Astrocyte (in vitro differentiated cells and primary cell): ENCODE measurements at places on chromosomes 7 and 10. TPM values are rescaled to one million over a fixed set of nuclear protein-coding genes. Genes with fewer than 3 reads are reported as not detected.
A peak's percentile ranks its signal among the peaks of the same experiment; 100 is the strongest.

The SPDYE17 gene
- not detected in 2 replicates for total RNA-seq

The TPK1 gene
- 2.2 and 2.7 TPM in 2 replicates for total RNA-seq

The VIPR2 gene
- 0.43 and 0.68 TPM in 2 replicates for total RNA-seq

The TAS2R41 gene
- not detected in 2 replicates for total RNA-seq

The OPN1SW gene
- total RNA-seq: not detected in 2 replicates

The CLRN3 gene
- not detected in 2 replicates for total RNA-seq

The LBX1 gene
- total RNA-seq: not detected in 2 replicates

The OTUD1 gene
- total RNA-seq: 5.5 and 6.3 TPM in 2 replicates

The ACBD7 gene
- 0.36 and 0.79 TPM in 2 replicates for total RNA-seq

The OR2A1 gene
- total RNA-seq: not detected in 2 replicates

The BMPER gene
- 2.1 and 4.4 TPM in 2 replicates for total RNA-seq

The ANLN gene
- 11.4 and 20.4 TPM in 2 replicates for total RNA-seq

The NEUROD6 gene
- total RNA-seq: not detected in 2 replicates

The PSAP gene
- total RNA-seq: 1,120 and 1,191 TPM in 2 replicates

The ZNF239 gene
- 5.3 and 5.7 TPM in 2 replicates for total RNA-seq

The ASZ1 gene
- not detected in 2 replicates for total RNA-seq

DNA sequence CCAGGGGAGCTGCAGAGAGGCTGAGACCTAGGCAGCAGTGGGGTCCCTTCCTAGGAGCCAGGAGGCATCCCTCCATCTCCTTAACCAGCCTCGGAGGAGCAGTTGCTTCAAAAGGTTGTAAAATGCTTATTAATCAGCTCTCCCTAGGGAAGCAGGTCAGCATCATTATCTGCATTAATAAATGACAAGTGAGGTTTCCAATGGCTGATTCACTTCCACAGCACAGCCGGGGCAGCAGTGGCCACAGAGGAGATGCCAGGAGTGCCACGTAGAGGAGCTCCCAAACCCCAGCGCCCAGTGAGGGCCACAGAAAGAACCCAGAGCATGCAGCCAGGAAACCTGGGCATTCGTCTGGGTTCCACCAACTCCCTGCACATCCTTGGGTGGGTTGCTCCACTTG lies 8.2 kb upstream of the NPFFR1 start:
- H3K4me3 ChIP-seq: no peak overlapping the region
- no peaks in the 10 kb centered on the region for H3K36me3 ChIP-seq
- peaks cover 13% of the 10 kb centered on the region for H3K4me1 ChIP-seq
- peak; percentile 40 for DNase-seq

GRCh38 chr10:118551535-118552100 lies 43.8 kb downstream of the PRLHR start:
- no peak for DNase-seq
- no peak overlapping the region for H3K4me3 ChIP-seq
- no peaks in the 10 kb centered on the region for H3K27me3 ChIP-seq

GRCh38 chr7:30168835-30169573 lies 34.2 kb downstream of the MTURN start:
- H3K36me3 ChIP-seq: no peaks in the 10 kb centered on the region
- H3K27ac ChIP-seq: peak overlapping the region; percentile 17
- peaks cover 24% of the 10 kb centered on the region for H3K4me1 ChIP-seq
- peaks cover 5% of the 10 kb centered on the region for H3K27me3 ChIP-seq
- no peak overlapping the region for H3K4me3 ChIP-seq
- peak; percentile 91 for DNase-seq

DNA sequence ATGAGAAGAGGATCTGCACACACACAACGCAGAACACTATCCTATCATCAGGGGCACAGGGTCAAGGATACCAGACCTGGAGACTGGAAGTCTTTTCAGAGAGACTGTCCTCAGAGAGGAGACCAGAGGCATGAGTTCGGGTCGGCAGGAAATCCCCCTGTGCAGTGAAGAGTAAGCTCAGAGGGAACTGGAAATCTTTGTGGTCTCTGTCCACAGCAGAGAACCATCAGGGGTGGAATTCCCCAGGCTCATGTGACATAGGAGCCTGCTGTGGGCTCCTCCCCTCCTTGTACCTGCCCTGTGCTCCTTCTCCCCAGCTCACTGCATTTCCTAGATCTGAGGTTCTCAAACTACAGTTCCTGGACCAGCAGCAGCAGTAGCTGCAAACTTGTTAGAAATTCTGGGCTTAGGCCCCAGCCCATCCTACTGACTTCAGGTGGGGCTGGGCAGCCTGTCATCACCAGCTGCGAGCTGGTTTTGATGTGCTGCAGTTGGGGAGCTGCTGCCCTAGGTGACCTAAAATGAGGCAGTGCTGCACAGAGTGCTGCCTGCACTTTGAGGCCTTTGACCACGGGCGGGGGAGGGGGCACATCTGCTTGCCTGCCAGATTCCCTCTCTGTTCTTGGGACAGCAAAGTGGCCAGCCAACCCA lies 2.4 kb downstream of the ZMIZ2 start:
- no peaks in the 10 kb centered on the region for H3K36me3 ChIP-seq
- H3K27ac ChIP-seq: no peak overlapping the region
- no peak for DNase-seq
- no peak overlapping the region for H3K4me3 ChIP-seq

- H3K36me3 ChIP-seq: no peaks in the 10 kb centered on the region
- no peak overlapping the region for H3K27ac ChIP-seq
- peak; percentile 22 for DNase-seq
- no peak overlapping the region for H3K4me3 ChIP-seq
- H3K27me3 ChIP-seq: no peaks in the 10 kb centered on the region
Observed at GRCh38 chr7:96127746-96128145, 194.2 kb downstream of the SLC25A13 start.

DNA sequence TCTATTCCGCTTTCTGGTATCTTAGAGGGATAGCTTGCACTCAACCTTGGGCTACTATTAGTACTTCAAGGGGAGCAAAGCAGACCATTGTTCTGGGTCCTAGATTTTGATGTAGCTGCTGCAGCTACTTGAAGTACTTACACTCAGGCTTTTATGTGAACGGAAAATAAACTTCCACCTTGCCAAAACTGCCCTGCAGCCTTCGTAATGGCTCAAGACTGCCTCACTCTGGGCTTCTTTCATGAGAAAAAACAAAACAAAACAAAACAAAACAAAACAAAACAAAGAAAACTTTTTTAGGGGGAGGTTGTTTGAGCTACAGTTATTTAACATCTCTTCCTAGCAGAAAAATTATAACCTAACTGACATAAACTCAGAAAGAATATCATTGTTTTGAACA lies 19.4 kb upstream of the EPHB6 start:
- no peaks in the 10 kb centered on the region for H3K36me3 ChIP-seq
- DNase-seq: no peak
- H3K27ac ChIP-seq: no peak overlapping the region
- no peak overlapping the region for H3K4me3 ChIP-seq

GRCh38 chr10:33623669-33624068 lies 289.2 kb upstream of the NRP1 start:
- H3K4me1 ChIP-seq: no peaks in the 10 kb centered on the region
- no peaks in the 10 kb centered on the region for H3K36me3 ChIP-seq
- H3K27me3 ChIP-seq: no peaks in the 10 kb centered on the region
- no peak for DNase-seq
- no peak overlapping the region for H3K4me3 ChIP-seq

DNA sequence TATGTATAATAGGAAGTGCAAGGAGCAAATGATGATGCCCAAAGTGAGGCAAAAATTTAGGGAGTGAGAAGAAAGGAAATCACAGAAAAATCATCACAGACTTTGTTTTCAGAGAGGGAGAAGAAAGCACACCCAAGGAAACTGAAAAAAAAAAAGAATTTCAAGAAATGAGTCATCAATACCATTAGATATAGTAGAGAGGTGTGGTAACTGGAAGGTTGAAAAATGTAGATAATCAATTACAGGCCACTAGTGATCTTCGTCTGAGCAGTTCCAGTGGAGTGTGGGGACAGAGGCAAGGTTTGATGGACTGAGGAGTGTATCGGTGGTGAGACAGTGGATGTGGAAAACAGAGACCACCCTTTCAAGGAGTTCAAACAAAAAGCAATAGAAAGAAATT lies 31.7 kb downstream of the ASB4 start:
- H3K4me3 ChIP-seq: no peak overlapping the region
- H3K4me1 ChIP-seq: no peaks in the 10 kb centered on the region
- H3K36me3 ChIP-seq: no peaks in the 10 kb centered on the region

- no peak overlapping the region for H3K4me3 ChIP-seq
- H3K36me3 ChIP-seq: no peaks in the 10 kb centered on the region
- H3K27ac ChIP-seq: no peak overlapping the region
Observed at GRCh38 chr10:110857265-110858171, 14.2 kb upstream of the PDCD4 start.

GRCh38 chr10:78928330-78928729 lies 140.4 kb upstream of the ZMIZ1 start:
- peaks cover 32% of the 10 kb centered on the region for H3K4me1 ChIP-seq
- H3K27me3 ChIP-seq: peaks cover 2% of the 10 kb centered on the region
- H3K27ac ChIP-seq: no peak overlapping the region
- H3K4me3 ChIP-seq: no peak overlapping the region

DNA sequence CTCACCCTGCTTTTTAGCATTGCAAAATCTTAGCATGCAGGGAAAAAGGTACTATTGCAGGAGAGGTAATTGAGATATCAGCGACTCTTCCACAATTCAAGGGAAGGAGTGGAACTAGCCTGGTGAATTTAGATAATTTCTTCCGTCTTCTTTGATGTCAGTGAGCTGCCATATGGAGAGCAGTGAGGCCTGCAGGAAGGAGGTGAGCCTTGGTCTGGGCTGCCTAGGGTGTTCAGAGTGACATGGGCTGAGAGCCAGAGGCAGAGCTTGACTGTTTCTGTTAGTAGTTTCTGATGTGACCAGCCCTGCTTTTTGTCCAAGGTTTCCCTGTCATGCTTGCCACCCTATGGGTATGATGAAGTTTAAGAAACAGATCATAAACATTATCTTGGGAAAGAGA lies 28.6 kb downstream of the KAT6B start:
- DNase-seq: no peak
- H3K27me3 ChIP-seq: no peaks in the 10 kb centered on the region
- H3K4me3 ChIP-seq: no peak overlapping the region
- no peaks in the 10 kb centered on the region for H3K4me1 ChIP-seq

GRCh38 chr7:43637114-43637806 lies 54.4 kb downstream of the STK17A start:
- no peaks in the 10 kb centered on the region for H3K27me3 ChIP-seq
- H3K27ac ChIP-seq: peak overlapping the region; percentile 48
- H3K4me1 ChIP-seq: peaks cover 46% of the 10 kb centered on the region
- DNase-seq: peak; percentile 63

GRCh38 chr10:115972426-115972825 lies 300.6 kb downstream of the GFRA1 start:
- H3K36me3 ChIP-seq: no peaks in the 10 kb centered on the region
- no peaks in the 10 kb centered on the region for H3K4me1 ChIP-seq
- no peak overlapping the region for H3K27ac ChIP-seq
- DNase-seq: no peak

- H3K27me3 ChIP-seq: no peaks in the 10 kb centered on the region
- no peak for DNase-seq
- H3K36me3 ChIP-seq: no peaks in the 10 kb centered on the region
Observed at GRCh38 chr7:103116991-103117390, 31.9 kb downstream of the NAPEPLD start.

- no peaks in the 10 kb centered on the region for H3K36me3 ChIP-seq
- no peak overlapping the region for H3K4me3 ChIP-seq
- H3K27ac ChIP-seq: no peak overlapping the region
- no peaks in the 10 kb centered on the region for H3K4me1 ChIP-seq
- no peaks in the 10 kb centered on the region for H3K27me3 ChIP-seq
Observed at GRCh38 chr10:20147684-20148083, 331.5 kb downstream of the PLXDC2 start.

- H3K4me1 ChIP-seq: no peaks in the 10 kb centered on the region
- no peaks in the 10 kb centered on the region for H3K27me3 ChIP-seq
- H3K27ac ChIP-seq: no peak overlapping the region
- no peak overlapping the region for H3K4me3 ChIP-seq
- DNase-seq: peak; percentile 14
Observed at GRCh38 chr7:87404674-87405073, 59.2 kb downstream of the CROT start.

- H3K27me3 ChIP-seq: no peaks in the 10 kb centered on the region
- peaks cover 5% of the 10 kb centered on the region for H3K36me3 ChIP-seq
Observed at GRCh38 chr7:130950741-130951140, 216.7 kb upstream of the KLF14 start.

GRCh38 chr7:153588586-153588985 lies 463.6 kb upstream of the DPP6 start:
- H3K36me3 ChIP-seq: no peaks in the 10 kb centered on the region
- no peaks in the 10 kb centered on the region for H3K4me1 ChIP-seq
- no peak for DNase-seq
- no peaks in the 10 kb centered on the region for H3K27me3 ChIP-seq
- no peak overlapping the region for H3K27ac ChIP-seq

DNA sequence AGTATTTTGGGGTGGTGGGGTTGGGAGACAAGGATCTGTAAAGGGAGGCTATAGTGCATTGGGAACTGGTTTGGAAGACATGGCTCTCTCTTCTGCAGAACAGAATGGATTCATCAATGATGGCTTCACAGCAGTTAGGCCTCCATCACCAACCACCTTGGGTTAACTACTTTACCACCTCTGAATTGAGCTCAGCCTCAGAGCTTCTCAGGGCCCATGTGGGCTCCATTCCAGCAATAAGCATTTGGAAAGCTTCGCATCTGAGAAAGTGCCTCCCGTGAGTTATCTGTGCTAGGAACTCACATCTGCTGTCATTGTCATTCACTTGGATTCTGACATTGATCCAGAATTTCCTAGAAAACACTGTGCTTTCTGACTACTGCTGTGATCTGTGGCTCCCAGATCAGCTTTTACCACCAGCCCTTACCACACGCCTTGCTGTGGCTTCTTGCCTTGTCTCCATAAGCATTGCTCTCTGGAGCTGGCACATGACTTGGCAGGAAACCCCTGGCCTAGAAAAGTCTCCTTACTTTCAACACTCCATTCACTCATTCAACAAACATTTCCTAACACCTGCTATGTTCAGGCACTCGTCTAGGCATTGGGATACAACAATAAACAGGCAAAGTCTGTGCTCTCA lies 70.7 kb upstream of the ADO start:
- H3K27ac ChIP-seq: no peak overlapping the region
- H3K4me3 ChIP-seq: no peak overlapping the region
- H3K4me1 ChIP-seq: peaks cover 23% of the 10 kb centered on the region
- peak; percentile 13 for DNase-seq
- H3K27me3 ChIP-seq: peaks cover 13% of the 10 kb centered on the region

GRCh38 chr10:97651773-97652172 lies 11.3 kb downstream of the PI4K2A start:
- no peak for DNase-seq
- H3K4me3 ChIP-seq: no peak overlapping the region
- peaks cover 20% of the 10 kb centered on the region for H3K4me1 ChIP-seq
- H3K36me3 ChIP-seq: peaks cover 31% of the 10 kb centered on the region
- no peaks in the 10 kb centered on the region for H3K27me3 ChIP-seq

- H3K4me3 ChIP-seq: no peak overlapping the region
- H3K4me1 ChIP-seq: no peaks in the 10 kb centered on the region
- DNase-seq: no peak
- peaks cover 7% of the 10 kb centered on the region for H3K27me3 ChIP-seq
- H3K27ac ChIP-seq: no peak overlapping the region
- no peaks in the 10 kb centered on the region for H3K36me3 ChIP-seq
Observed at GRCh38 chr10:21080261-21080660, 183.2 kb upstream of the NEBL start.
